ENCODE measurements at places on chromosomes 7 and 10. TPM values are rescaled to one million over a fixed set of nuclear protein-coding genes. Genes with fewer than 3 reads are reported as not detected.

Gene C10orf67
- total RNA-seq = not detected

Gene PRDX3
- total RNA-seq = 170 TPM

Gene PRF1
- not detected for total RNA-seq

Gene AKR1D1
- not detected for total RNA-seq
